ENCODE measurements at places on chromosomes 6 and 20. TPM values are rescaled to one million over a fixed set of nuclear protein-coding genes. Genes with fewer than 3 reads are reported as not detected.
A peak's percentile ranks its signal among the peaks of the same experiment; 100 is the strongest.

GRCh38 chr20:35887393-35888064 lies 66.8 kb downstream of the SCAND1 start:
- H3K27ac ChIP-seq, result no peak overlapping the region
- H3K27me3 ChIP-seq, result no peaks in the 10 kb centered on the region
- H3K4me1 ChIP-seq, result no peaks in the 10 kb centered on the region
- no peak for DNase-seq
- peaks cover 4% of the 10 kb centered on the region for H3K36me3 ChIP-seq

DNA sequence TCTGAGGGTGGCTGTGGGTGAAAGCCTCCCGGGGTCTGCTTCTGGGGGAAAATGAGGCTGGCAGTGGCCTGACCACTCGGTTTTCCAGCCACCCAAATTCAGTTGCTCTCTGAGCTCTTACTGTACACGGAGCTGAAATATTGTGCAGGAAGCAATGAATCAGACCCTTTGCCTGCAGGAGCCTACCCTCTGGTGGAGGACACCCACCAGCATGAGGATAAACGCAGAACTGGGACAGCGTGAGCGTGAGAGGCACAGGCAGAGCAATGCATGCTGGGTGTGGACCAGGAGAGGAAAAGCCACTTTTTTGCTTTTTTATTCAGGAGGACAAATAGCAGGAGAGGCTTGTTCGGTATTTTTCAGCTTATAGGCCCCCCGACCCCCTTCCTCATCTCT lies 298.0 kb downstream of the QKI start:
- no peaks in the 10 kb centered on the region for H3K36me3 ChIP-seq
- no peaks in the 10 kb centered on the region for H3K27me3 ChIP-seq
- no peak for DNase-seq
- no peaks in the 10 kb centered on the region for H3K4me1 ChIP-seq
- H3K27ac ChIP-seq, result no peak overlapping the region

Gene ADGRG6
- total RNA-seq, result 0.47 TPM

GRCh38 chr6:157761331-157761921 lies 61.6 kb upstream of the SNX9 start:
- H3K36me3 ChIP-seq, result no peaks in the 10 kb centered on the region
- H3K27ac ChIP-seq, result no peak overlapping the region
- DNase-seq, result peak; percentile 64

Gene CYP39A1
- total RNA-seq, result not detected

DNA sequence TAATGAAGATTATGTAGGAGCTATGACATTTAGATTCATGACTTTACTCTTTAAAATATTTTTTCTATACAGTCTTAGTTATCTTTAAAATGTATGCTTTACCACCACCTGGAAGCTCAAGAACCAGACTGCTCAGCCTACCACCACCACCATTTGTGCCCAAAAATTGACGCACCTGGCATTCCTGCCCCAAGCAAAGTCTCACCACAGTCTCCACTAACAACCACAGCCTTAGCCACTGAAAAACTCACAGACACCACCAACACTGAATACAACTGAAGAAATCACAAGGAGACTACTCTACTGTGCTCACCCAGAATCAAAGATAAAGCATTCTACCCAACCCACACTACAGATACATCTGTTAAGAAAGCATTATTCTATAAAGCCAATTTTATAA lies 201.9 kb upstream of the PDE10A start:
- no peaks in the 10 kb centered on the region for H3K36me3 ChIP-seq
- H3K4me1 ChIP-seq, result no peaks in the 10 kb centered on the region
- no peaks in the 10 kb centered on the region for H3K27me3 ChIP-seq
- no peak for DNase-seq

Gene SPATA2
- total RNA-seq, result 9.3 TPM

GRCh38 chr6:128494440-128494839 lies 26.0 kb downstream of the PTPRK start:
- no peak overlapping the region for H3K4me3 ChIP-seq
- H3K27me3 ChIP-seq, result no peaks in the 10 kb centered on the region
- H3K27ac ChIP-seq, result no peak overlapping the region
- H3K36me3 ChIP-seq, result no peaks in the 10 kb centered on the region
- DNase-seq, result no peak

Data from CD4-positive, alpha-beta memory T cell (primary cell).